ENCODE measurements at places on chromosomes 7 and 10.

- DNase-seq = no peak
Measured at GRCh38 chr10:84593506-84593905, 265.1 kb downstream of the CCSER2 start.

DNA sequence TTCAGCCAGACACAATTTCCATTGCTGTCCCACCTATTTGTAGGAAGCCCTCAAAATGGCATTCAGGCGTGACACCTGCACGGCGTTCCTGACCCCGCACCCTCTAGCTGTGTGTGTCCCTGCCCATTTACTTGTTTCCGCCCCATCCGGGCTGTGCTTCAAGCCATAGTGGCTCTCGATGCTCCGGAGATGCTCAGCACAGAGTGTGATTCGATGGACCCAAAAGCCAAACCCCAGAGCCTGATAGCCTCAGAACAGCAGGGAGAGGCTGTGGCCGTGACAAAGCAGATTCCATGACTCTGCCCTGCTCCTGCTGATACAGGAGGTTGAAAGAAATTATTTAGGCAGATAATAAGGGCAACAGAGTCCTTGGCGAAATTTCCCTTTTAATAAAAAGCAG is 13.4 kb downstream of the BUD31 start:
- no peak for DNase-seq

DNA sequence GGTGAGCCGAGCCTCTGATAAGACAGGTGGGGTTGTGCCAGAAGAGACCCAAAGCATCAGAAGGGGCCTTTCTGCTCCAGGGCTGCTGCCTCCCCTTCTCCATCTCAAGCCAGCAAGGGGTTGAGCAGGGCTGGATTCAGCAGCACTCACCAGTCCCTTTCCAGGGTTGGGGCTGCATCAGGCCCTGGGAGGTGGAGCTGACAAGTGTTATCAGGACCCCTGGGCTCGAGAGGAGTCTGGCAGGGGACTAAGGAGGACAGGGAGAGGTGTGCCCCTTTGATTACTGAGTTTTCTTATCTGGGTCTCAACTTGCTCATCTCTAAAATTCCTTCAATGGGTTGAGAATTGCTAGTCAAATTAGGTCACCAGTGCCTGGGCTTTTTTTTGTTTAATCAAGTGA is 17.8 kb downstream of the ARHGAP22 start:
- DNase-seq = no peak

DNA sequence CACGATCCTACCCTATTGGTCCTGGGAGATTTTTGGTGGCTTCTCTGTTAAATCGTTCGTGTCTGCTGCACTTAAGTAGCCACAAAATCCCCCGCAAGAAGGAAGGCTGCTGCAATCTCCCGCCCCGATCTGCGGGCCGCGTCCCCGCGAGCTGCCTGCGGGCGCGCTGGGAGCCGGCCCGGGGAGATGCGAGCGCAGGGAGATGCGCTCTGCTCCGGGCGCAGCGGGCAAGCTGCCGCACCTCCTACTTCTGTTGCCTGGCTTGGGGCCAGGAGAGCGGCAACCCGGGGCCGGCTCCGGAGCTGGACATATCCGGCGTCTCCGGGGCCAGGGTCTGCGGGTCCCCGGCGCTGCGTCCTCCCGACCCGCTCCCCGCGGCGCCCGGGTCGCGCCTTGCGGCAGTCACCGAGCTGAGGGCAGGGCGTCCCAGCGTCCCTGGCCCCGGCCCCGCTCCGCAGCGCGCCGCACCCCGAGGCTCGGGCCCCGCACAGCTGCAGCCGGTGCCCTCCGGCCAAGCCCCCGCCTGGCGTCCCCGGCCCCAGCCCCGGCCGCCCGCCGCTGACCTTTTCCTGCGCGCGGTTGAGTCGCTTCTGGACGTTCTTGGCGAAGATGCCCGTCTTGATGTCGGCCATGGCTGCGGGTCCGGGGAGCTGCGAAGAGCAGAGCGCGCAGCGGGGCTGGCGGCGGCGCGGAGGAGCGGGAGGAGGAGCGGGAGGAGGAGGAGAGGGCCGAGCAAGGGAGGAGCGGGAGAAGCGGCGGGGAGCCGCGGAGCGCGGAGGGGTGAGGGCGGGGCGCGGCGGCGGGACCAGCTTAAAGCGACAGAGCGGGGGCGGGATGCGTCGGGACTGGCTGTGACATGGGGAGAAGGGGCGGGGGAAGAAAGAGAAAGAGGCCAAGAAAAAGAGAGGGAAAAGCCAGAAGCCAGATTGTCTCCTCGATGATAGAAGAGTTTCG is at the start of gene AMPH:
Gene AMPH, minus strand, starts transcription at position 654 of the 954 bp plus-strand sequence. Its CDS starts 22 bp downstream, at position 632.
- no peak for DNase-seq

GRCh38 chr10:118412932-118413331 is 70.8 kb upstream of the FAM204A start:
- DNase-seq = no peak

DNA sequence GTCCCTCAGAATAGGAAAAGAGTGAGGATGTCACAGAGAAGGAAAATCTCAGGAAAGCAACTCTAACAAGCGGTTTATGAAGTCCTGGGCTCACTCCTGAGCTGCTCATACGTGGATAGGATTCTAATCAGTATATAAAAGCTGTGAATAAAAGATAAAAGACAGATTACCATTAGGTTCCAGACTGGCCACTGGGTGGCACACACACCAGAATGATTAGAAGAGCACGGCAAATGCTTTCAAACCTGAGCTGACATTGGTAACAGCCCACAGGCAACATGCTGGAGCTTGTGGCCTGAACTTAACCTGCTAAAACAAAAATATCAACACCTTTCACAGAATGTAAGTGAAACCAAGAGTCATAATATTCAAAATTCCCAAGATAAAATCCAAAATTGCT is 370.8 kb downstream of the GRID1 start:
- DNase-seq = no peak

DNA sequence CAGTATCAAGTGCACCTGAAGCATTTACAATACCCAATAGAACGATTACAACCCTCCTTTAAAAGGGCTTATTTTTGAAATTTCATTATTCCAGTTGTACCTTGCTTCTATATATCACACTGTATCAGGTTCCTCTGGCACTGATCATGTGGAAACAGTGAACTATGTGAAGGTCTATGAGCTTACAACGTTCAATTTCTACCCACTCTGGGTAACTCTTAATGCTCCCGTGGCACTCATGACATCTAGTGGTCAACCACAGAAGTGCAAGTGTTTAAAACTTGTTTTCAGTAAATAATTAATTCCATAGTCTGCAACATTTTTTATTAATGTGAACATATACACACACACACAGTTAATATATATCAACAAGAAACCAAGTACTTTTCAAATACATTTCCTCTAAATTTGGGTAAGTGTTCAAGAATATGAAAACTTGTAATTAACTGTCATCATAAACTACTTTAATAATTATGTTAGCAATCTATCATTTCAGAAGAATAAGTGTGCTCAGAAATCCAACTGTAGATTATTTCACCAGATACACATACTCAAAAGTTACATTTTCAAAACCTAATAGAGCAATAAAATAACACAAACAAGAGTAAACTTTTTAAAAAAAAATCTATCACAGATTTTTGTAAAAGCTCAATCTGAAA is 61.0 kb downstream of the MPP7 start:
- DNase-seq = no peak

DNA sequence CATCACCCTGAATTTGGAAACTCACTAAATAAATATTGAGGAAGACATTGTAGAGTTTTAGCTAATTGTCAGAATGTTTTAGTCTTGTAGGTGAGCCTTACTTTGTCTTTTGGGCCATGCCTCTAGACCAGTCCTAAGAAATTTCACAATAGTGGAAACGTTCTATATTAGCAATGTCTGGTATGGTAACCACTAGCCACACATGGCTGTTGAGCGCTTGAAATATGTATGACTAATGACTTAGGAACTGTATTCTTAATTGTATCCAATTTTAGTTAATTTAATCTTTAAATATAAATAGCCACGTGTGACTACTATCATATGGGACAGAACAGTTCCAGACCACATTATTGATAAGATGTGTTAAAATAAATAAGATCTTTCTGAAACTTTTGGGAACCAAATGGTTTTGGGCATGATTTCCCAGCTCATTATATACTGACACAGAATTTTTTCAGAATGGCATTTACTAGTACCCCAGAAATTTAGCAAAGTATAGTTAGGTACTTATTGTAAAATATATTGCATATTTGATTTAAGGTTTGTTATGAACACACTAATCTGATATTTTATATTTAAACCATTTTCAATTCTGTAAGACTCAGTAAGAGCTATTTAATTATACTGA is 95.0 kb downstream of the VPS50 start:
- no peak for DNase-seq

GRCh38 chr10:51000164-51000563 is 74.1 kb upstream of the PRKG1 start:
- no peak for DNase-seq

DNA sequence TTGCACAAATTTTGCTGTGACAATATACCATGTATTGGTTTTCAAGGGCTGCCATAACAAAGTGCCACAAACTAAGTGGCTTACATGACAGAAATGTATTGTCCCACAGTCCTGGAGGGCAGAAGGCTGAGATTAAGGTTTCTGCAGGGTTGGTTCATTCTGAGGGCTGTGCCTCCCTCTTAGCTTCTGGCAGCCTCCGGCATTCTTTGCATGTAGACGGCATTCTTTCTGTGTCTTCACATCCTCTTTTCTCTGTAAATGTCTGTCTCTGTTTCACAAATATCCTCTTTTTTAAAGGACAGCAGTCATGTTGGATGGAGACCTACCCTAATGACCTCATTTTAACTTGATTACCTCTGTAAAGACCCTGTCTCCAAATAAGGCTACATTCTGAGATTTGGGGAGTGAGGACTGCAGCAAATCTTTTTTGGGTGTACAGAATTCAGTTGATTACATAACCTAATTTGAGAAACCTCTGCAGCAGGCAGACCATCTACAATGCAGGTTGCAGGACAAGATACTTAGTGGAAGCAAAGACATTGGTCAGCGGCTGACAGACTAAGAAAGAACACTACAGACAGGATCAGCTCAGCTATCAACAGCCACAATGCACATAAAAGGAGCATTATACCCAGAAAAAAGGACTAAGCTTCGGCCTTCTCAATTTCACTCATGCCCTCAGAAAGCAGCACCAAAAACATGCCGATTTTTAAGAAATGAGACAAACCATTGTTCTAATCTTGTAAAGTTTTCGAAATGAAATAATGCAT is 84.6 kb upstream of the FAM3C start:
- DNase-seq = no peak

GRCh38 chr10:129945064-129945463 is 19.0 kb downstream of the EBF3 start:
- DNase-seq = no peak

DNA sequence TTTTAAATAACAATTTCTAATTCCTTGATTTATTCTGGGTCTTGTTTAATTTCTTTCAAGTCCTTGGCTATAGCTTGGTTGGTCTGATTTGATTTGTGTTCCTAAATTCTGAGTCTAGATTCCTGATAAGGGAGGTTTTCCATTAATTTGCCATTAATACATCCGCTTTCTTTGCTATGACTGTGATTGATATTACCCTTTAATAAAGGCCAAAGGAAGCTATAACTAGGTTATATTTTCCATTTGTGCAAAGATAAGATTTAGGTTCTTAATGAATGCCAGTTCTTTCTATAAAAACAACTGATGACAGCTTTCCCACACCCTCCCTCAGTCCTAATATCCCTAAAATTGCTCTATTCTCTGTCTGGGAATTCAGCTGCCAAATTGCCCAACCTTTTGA is 28.2 kb downstream of the NDUFB2 start:
- no peak for DNase-seq

DNA sequence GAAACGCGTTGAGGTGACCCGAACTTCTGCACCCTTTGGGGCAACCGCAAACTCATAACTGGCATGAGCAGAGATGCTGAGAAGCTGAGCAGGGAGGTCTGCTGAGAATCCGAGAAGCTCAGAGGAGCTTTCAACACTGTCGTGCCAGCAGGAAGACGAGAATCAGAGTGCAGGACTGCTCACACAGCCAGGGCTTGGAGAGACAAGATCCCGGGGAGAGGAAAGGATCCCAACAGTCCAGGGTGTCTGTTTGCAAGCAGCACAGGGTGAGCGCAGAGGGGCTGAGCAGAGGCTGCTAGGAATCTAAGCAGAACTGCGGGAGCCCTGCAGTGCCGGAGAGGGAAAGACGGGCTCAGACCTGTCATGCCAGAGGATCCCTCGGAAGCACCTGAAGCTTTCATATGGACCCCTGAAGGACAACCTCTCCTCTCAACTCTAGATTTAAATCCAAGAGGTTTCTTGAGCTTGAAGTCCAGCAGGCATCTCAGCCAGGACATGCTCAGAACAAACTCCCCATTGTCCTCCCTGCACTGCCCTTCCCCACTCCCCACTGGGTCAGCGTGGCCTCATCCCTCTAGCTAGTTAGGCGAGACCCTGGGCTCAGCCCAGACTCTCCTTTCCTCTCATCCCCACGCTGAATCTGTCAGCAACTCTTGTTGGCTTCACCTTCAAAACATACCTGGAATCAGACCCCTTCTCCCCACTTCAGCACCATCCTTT is 40.7 kb downstream of the FOXL3 start:
- no peak for DNase-seq

DNA sequence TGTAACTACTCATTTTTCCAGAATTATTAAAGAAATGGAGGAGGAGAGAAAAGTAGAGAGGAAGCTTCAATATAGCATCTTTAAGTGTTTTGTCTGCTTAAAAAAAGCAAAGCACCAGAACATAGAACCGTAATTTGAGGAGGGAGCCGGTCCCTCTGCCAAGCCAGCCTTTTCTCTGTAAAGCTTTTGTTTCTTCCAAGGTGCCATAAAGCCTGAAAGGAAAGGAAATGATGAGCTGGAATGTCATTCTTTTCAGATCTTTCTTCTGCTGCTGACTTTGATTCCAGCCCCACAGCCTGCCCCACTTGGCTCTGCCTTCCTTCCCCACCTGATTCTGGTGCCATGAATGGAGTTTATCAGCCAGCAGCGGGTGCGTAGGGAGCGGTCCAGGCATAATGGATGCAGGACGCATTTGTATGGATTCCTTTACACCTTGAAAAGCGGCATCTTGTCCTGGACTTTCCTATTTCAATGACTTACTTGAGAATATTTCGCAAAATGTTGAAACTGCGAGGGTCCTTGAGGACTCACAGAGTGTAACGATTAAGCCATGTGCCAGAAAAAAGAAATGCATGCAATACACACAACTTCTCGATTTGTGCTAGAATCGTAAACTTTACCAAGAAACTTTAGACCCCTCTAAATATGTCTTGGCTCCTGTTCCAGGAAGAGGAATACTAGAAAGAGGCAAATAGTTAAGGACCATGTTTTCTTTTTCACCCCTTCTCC is 569.5 kb upstream of the MGMT start:
- no peak for DNase-seq

GRCh38 chr10:91411621-91412020 is 1.5 kb downstream of the HECTD2 start:
- DNase-seq = no peak

GRCh38 chr7:159177284-159177953 is 32.8 kb upstream of the VIPR2 start:
- DNase-seq = no peak

DNA sequence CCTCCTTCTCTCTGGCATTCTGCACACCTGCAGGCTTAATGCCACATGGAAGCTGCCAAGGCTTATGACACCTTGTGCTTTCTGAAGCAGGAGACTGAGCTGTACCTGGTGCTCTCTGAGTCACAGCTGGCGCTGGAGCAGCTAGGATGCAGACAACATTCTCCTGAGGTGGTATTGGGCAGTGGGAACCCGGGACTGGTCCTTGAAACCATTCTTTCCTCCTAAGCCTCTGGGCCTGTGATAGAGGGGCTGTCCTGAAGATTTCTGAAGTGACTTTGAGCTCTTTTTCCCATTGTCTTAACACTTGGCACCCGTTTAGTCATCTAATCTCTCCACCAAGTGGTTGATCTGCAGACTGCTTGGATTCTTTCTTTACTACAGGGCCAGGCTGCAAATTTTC is 508.4 kb downstream of the TFEC start:
- no peak for DNase-seq

Measured in T-helper 17 cell (primary cell).